ENCODE measurements at places on chromosomes 3 and 15.

- H3K36me3 ChIP-seq: no peaks in the 10 kb centered on the region
- no peaks in the 10 kb centered on the region for H3K4me1 ChIP-seq
- no peaks in the 10 kb centered on the region for H3K27me3 ChIP-seq
- no peak overlapping the region for H3K27ac ChIP-seq
- no peak overlapping the region for H3K4me3 ChIP-seq
- no peak for DNase-seq
Observed at GRCh38 chr15:70348581-70349344, 251.0 kb upstream of the TLE3 start.

DNA sequence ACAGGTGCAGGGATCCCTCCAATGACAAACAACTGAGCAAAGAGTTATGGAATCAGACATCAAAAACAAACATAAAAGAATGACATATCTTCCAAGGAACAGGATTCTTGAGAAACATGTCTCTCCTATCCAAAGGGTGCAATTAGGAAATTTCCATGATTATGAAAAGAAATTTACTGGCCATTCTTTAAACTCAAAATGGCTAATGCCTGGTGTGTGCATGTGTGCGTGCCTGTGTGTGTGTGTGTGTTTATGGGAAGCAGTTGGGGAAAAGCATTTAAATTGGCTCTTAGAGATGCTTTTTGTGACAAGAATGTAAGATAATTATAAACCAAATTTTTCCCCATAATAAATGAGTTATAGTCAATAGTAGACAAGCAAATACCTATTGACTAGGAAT, 320.5 kb upstream of the THBS1 start:
- no peak overlapping the region for H3K27ac ChIP-seq
- no peaks in the 10 kb centered on the region for H3K36me3 ChIP-seq
- DNase-seq: no peak

- no peaks in the 10 kb centered on the region for H3K4me1 ChIP-seq
- H3K27me3 ChIP-seq: no peaks in the 10 kb centered on the region
- H3K27ac ChIP-seq: no peak overlapping the region
- no peaks in the 10 kb centered on the region for H3K36me3 ChIP-seq
- H3K4me3 ChIP-seq: no peak overlapping the region
- no peak for DNase-seq
Observed at GRCh38 chr3:150421256-150421655, 13.2 kb downstream of the TSC22D2 start.

GRCh38 chr3:13484851-13485590, 4.9 kb downstream of the HDAC11 start:
- no peak overlapping the region for H3K4me3 ChIP-seq
- H3K36me3 ChIP-seq: no peaks in the 10 kb centered on the region
- H3K4me1 ChIP-seq: no peaks in the 10 kb centered on the region
- H3K27me3 ChIP-seq: no peaks in the 10 kb centered on the region
- H3K27ac ChIP-seq: no peak overlapping the region

DNA sequence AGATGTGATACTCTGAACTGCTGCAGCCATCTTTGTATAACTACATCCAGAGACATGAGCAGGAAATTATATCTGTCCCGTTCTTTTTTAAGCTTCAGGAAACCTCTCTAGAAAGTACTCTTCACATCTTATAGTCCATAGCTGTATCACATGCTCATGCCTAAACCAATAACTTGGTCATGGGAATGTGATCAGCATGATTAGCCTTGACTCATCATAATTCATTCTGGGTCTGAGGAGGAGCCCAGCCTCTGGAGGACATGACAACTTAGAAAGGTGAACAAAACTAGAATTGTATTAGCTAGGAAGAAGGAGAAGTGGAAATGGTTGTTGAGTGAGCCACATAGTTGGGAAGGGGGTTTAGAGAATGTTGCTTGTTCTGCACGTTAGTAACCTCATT, 12.9 kb downstream of the PPM1L start:
- H3K27me3 ChIP-seq: no peaks in the 10 kb centered on the region
- no peak overlapping the region for H3K27ac ChIP-seq
- no peak overlapping the region for H3K4me3 ChIP-seq
- no peak for DNase-seq
- H3K36me3 ChIP-seq: no peaks in the 10 kb centered on the region

GRCh38 chr3:195828762-195829161, 17.0 kb upstream of the MUC4 start:
- no peak overlapping the region for H3K27ac ChIP-seq
- DNase-seq: no peak
- H3K36me3 ChIP-seq: no peaks in the 10 kb centered on the region
- H3K4me1 ChIP-seq: no peaks in the 10 kb centered on the region
- no peak overlapping the region for H3K4me3 ChIP-seq
